Femur (tissue), 1 donor: ENCODE measurements at places on chromosomes 16 and 17.

DNA sequence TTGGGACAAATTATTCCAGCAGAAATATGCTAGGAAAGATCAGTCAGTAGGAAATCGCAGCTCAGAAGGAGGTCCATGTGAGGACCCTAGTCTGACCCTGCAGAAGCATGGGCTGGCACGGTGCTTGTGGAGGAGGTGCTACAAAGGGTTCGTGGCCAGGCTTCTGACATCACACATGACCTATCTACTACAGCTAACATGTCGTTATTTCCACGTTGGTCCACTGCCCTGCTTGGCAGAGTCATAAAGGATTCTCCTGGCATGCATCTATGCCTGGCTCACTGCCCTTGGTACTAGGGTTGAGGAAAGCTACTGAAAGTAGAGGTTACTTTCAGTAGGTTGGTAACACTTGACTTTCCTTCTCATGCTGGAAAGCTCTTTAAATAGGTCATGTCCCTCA, 118.1 kb upstream of the SHISA6 start:
- DNase-seq: peak; percentile 52

DNA sequence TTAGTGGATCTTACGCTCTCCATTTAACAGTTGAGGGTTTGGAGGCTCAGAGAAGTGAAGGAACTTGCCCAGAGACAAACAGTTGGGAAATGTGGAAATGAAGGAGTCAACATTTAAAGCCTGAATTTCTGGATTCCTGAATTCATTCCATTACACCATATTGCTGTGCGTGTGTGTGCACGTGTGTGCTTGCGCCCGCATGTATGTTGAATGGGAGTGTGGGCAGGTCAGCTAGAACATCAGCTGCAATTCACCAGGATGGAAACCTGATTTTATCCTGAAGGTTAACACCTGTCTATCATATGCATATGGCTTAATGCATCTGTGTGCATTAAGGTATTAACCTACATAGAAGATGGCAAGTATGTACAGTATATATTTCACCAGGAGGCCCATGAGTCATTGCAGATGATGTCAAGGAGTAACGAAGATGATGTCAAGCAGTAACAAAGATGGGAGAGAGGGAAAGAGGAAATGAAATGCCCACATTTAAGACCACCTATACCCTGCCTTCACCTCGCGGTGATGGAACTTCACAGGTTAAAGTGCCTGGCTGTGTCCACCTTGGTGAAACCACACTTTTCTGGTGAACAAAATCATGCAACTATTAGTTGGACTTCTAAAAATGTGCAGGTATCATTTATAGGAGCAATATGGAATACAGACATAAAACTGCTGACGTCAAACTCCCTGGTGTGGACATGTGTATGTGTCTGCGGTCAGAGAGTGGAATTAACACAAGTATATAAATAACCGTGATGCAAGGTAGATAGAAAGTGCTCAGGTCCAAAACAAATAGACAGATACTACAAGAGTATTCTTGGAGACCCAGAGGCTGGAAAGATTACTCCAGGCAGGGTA, 832 bp upstream of the ADAP2 start:
- no peak for DNase-seq

GRCh38 chr16:85626191-85626981, 13.3 kb downstream of the GSE1 start:
- no peak for DNase-seq

GRCh38 chr17:77196251-77196650, 55.5 kb downstream of the SEC14L1 start:
- DNase-seq: no peak
